Osteoblast (primary cell): ENCODE measurements at places on chromosomes 12 and 14. TPM values are rescaled to one million over a fixed set of nuclear protein-coding genes. Genes with fewer than 3 reads are reported as not detected.

- no peak for DNase-seq
Observed at GRCh38 chr14:63611078-63611477, 30.6 kb downstream of the WDR89 start.

DNA sequence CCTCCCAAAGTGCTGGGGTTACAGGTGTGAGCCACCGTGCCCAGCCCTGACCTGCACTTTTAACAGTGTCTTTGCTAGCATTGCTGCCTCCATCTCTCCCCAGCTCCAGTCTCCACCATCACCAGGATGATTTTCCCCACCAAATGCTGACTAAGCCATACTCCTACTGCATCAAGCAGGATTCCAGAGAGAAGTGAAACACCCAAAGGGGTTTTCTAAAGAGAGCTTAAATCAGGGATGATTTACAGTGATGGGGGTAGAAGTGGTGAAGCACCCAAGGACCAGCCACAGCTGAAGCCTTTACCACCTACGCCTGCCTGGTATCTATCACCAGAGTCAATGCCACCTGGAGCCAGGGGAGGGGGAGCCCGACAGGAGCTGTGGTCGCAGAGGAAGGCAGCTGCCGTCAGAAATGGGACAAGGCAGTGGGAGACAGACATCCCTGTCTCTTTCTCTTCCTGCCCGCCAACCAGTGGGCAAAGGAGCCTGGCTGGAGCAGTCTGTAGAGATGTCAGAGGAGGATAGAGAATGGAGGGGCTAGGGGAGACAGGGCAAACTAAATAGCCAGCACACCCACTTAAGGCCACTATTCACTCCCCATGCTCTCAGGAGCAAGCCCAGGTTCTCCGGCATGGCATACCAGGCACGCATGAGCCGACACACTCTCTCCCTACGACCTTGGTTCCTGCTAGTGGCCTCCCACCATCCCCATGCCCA is 22.4 kb upstream of the CD9 start:
- DNase-seq = no peak

DNA sequence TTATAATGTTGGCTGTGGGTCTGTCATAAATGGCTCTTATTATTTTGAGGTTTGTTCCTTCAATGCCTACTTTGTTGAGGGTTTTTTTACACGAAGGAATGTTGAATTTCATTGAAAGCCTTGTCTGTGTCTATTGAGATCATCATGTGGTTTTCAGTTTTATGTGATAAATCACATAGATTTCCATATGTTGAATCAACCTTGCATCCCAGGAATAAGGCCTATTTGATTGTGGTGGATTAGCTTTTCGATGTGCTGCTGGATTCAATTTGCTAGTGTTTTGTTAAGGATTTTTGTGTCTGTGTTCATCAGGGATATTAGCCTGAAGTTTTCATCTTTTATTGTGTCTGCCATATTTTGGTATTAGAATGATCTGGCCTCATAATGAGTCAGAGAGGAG is 27.6 kb downstream of the SLC2A13 start:
- no peak for DNase-seq

DNA sequence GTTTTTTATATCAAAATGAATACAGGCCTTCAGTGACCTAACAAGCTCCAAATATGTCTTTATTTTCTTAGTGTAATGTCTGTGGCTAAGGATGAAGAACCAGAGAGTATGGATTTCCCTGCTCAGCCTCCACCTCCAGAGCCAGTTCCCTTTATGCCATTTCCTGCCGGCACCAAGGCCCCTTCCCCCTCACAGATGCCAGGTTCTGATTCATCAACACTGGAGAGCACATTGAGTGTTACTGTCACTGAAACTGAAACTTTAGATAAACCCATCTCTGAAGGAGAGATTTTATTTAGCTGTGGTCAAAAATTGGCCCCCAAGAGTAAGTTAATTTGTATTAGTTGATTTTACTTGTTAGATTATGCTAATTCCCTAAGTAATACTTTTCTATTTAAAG is 61.0 kb downstream of the KIAA0586 start:
- DNase-seq = peak; percentile 53

GRCh38 chr12:97716356-97716755 is 253.8 kb downstream of the RMST start:
- DNase-seq = no peak

- no peak for DNase-seq
Observed at GRCh38 chr14:101973356-101973755, 9.0 kb downstream of the DYNC1H1 start.

GRCh38 chr14:36767603-36768281 is 106.1 kb downstream of the PAX9 start:
- no peak for DNase-seq

- DNase-seq = no peak
Observed at GRCh38 chr12:42828836-42829235, 239.3 kb upstream of the PRICKLE1 start.

DNA sequence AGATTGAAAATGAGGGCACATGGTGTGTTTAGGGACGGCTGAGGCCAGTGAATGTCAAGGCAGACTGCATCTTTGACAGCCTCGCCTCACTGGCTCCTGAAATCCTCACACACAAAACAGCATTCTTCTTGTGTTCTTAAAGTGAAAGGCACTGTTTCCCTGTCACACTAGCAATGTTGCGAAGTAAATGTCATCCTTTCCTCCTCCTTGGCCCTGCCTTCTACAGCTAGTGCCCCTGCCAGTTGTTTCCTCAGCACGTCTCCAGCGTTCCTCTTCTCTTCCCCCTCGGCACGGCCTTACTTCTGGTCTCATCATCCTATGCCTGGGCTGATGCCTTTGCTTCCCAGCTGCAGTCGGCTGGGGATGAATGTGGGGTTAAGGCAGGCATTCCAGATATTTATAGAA is 129.4 kb upstream of the DNM1L start:
- DNase-seq = peak; percentile 41

GRCh38 chr12:75822416-75822815 is 209.2 kb downstream of the PHLDA1 start:
- DNase-seq = no peak

- peak; percentile 80 for DNase-seq
Observed at GRCh38 chr12:46524778-46525177, 152.2 kb upstream of the SLC38A2 start.

The DACT1 gene
- total RNA-seq = 74.8 and 75.6 TPM in 2 replicates

The MCRS1 gene
- 51.0 and 56.5 TPM in 2 replicates for total RNA-seq

The SLC25A47 gene
- total RNA-seq = not detected in 2 replicates

The C1S gene
- total RNA-seq = 443 and 478 TPM in 2 replicates

The MED6 gene
- total RNA-seq = 32.2 and 40.1 TPM in 2 replicates

The USP44 gene
- under 0.01 and 0.36 TPM in 2 replicates for total RNA-seq

The PPP1CC gene
- 107 and 114 TPM in 2 replicates for total RNA-seq
